ENCODE measurements at places on chromosomes 3 and 15. TPM values are rescaled to one million over a fixed set of nuclear protein-coding genes. Genes with fewer than 3 reads are reported as not detected.

GRCh38 chr3:193767353-193768069, 174.5 kb downstream of the OPA1 start:
- no peaks in the 10 kb centered on the region for H3K27me3 ChIP-seq
- no peaks in the 10 kb centered on the region for H3K4me1 ChIP-seq
- no peaks in the 10 kb centered on the region for H3K36me3 ChIP-seq
- DNase-seq: no peak

DNA sequence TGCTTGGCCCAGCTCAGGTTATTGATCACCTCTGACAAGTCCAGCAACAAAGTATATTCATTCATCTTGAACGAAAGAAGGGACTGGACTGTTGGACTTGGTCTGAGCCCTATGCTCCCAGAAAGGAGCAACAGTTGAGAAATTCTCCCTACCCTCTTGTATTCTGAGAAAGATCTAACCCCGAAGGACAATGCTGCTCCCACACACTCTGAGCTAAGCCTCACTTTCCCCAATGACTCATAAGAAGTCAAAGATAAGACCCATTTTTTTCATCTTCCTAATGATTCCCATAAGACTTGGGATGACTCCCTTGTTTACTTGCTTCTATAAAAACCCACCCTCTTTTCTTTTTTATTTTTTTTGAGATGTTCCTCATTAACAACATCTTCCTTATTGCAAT, 549.4 kb upstream of the MDFIC2 start:
- no peak overlapping the region for H3K4me3 ChIP-seq
- DNase-seq: no peak
- H3K27me3 ChIP-seq: no peaks in the 10 kb centered on the region
- no peak overlapping the region for H3K27ac ChIP-seq
- H3K36me3 ChIP-seq: no peaks in the 10 kb centered on the region

Gene GOLGA6A
- total RNA-seq: 0.39 TPM

DNA sequence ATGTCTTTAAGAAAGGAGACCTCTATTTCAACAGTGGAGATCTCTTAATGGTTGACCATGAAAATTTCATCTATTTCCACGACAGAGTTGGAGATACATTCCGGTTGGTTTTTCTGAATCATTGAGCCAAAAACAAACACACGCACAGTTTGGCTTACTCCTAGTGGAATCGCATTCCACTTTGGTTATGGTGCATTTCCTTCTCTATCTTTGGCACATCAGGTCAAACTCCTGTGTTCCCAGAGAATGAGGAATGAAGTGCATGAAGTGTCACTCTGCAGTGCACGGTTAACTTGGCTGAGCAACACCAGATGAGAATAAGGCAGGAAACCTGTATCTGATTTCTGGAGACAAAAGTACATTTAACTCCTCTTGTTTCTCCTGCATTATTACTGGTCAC, 38.5 kb downstream of the HDC start:
- H3K36me3 ChIP-seq: no peaks in the 10 kb centered on the region
- no peak overlapping the region for H3K27ac ChIP-seq
- DNase-seq: no peak
- H3K4me3 ChIP-seq: no peak overlapping the region

DNA sequence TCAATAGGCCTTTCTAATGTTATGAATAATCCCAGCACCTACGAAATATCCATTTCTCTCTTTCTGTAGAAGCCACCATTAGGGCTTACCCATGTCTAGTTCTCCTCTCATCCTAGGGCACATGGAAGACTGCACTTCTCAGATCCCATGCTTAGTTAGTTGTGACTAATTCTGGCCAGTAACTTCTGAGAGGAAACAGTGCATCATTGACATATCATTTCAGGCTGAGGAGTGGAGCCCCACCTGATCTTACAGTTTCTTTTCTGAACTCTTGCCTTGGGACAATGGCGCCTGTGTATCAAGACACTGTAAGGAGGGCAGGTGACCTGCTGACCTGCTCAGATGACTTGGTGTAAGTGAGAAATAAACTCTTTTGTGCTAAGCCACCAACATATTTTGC, 39.4 kb upstream of the TBL1XR1 start:
- H3K4me3 ChIP-seq: no peak overlapping the region
- H3K4me1 ChIP-seq: no peaks in the 10 kb centered on the region
- H3K27me3 ChIP-seq: no peaks in the 10 kb centered on the region
- no peak overlapping the region for H3K27ac ChIP-seq

DNA sequence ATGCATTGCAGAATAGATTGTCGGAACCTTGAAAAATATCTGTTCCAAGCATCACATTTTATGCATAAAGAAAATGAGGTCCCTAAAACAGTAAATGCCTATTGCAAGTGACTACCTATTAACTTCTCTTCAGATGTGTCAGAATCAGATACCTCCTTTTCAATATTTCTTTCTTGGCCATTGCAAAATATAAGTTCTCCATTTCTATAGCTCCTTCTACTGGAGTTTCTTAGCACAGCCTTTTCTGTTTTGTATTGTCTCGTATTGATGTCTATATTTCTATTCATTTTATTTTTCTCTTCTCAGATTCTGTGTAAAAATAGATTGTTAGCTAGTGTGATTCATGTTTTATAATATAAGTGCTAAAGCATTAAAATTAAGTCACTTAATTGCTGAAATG, 63.4 kb downstream of the PPARG start:
- H3K27me3 ChIP-seq: no peaks in the 10 kb centered on the region
- DNase-seq: no peak
- peaks cover 3% of the 10 kb centered on the region for H3K4me1 ChIP-seq
- no peak overlapping the region for H3K4me3 ChIP-seq
- H3K36me3 ChIP-seq: no peaks in the 10 kb centered on the region

GRCh38 chr3:197926418-197926817, 23.6 kb upstream of the RPL35A start:
- H3K4me1 ChIP-seq: no peaks in the 10 kb centered on the region
- H3K4me3 ChIP-seq: no peak overlapping the region
- H3K27me3 ChIP-seq: no peaks in the 10 kb centered on the region
- DNase-seq: no peak
- H3K36me3 ChIP-seq: no peaks in the 10 kb centered on the region
- H3K27ac ChIP-seq: no peak overlapping the region

DNA sequence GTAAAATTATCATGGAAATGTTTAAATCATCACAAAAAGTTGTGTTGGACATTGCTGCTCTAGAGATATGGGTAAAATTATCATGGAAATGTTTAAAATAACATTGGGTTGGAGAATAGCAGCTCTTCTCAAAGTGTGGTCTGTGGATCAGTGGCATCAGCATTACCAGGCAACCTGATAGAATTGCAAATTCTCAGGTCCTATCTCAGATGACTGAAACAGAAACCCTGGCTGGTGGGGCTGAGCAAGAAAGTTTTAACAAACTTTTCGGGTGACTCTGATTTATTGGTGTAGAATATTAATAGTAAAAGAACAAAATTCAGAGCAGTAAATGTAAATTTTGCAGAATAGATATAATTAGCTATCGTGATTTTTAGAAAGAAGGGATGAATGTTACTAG, 28.9 kb downstream of the NXPE3 start:
- H3K4me3 ChIP-seq: no peak overlapping the region
- no peaks in the 10 kb centered on the region for H3K27me3 ChIP-seq
- no peaks in the 10 kb centered on the region for H3K4me1 ChIP-seq
- H3K36me3 ChIP-seq: no peaks in the 10 kb centered on the region

Gene SERINC4
- total RNA-seq: 0.12 TPM

Gene BUB1B
- 92.9 TPM for total RNA-seq

Gene LRIG1
- total RNA-seq: 3.1 TPM

DNA sequence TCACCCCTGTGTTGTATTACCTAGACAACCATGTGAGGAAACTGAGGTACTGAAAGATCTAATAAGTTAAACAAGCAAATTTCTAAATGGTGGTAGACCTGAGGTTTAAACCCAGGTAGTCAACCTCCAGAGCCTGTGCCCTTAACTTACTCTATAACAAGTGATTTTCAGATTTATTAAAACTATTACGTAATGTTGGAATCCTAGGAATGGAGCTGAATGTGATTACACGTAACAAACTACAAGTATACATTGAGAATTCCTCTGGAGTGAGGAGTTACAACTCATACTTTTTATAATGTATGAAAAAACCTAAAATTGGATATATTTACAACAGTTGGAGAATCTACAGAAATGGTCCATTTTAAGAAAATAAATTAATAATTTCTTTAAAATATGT, 18.0 kb downstream of the FAM98B start:
- no peaks in the 10 kb centered on the region for H3K27me3 ChIP-seq
- no peak overlapping the region for H3K27ac ChIP-seq

Gene FGF7
- total RNA-seq: 0.49 TPM
